Glutamatergic neuron (in vitro differentiated cells): ENCODE measurements at places on chromosomes 5 and 9.
A peak's percentile ranks its signal among the peaks of the same experiment; 100 is the strongest.

DNA sequence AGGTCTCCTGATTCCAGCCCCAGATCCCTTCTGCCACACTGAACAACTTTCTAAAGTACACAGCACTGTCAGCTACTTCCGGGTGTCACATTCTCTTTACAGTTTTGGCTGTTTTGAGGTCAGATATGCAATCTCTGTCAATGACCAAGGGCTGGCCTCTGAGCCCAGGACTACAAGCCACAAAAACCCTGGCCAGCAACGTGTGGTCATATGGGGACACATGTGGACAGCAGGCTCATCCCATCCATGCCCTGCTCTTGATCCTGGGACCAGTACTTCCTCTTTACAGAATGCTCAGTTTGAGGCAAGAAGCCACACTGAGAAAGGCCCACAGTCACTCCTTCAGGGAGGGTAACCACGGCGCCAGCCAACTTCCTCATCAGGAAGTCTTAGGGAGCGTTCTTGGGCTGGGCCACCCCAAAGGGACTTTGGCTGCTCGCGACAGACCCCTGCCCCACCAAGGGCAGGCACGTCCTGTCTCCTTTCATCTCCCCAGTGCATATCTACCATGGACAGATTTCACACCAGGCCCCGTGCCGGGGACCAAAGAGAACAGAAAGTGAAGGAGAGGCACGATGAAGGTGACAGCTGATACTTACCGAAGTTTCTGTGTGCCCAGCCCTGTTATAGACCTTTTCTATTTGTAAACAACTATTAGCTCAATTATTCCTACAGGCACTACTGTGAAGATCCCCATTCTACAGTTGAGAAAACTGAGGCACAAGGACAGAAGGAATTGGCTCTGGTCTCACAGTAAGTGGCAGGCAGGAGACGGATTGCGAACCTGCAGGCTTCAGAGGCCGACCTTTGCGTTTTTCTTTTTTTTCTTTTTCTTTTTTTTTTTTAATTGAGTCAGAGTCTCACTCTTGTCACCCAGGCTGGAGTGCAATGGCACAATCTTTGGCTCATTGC is 37.3 kb downstream of the STK10 start:
- no peak for DNase-seq

- DNase-seq, result no peak
Observed at GRCh38 chr9:16626577-16627130, 243.8 kb downstream of the BNC2 start.

DNA sequence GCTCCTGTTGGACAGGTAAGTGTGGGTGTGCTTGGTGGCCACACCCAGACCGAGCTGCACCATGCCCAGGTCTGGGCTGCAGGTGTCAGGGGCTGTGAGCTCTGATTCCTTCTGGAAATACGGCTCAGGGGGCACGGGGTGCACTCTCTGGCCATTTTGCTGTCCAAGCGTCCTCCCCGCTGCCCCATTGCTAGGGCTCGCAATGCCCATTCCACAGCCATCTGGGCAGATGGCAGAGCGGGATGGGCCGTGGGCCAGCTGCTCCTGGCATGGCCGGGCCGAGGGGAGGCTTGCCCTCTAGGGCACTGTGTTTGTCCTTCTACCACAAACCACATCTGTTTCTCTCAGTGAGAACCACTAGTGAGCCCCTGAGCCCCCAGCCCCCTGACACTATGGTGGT is 67.9 kb upstream of the RXRA start:
- DNase-seq, result no peak

- DNase-seq, result no peak
Observed at GRCh38 chr5:181131514-181131913, 545 bp upstream of the OR2V1 start.

DNA sequence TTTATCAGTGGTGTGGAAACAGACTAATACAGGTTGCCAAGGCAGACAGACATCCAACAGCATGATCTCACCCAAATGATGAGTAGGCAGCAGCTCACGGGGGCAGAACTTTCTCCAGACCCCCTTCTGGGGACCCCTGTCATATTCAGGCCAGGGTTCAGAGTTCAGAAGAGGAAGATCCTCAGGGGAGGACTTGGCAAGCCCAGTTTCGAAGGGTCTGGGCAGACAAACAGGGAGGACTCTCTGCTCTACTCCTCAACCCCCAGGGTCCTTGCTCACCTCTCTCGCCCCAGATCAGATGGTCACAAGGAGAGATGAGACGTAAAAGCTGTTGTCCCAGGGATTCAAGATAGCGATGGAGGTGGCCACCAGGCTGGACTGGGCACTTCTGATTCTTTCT is 215.1 kb upstream of the MVB12B start:
- DNase-seq, result no peak

DNA sequence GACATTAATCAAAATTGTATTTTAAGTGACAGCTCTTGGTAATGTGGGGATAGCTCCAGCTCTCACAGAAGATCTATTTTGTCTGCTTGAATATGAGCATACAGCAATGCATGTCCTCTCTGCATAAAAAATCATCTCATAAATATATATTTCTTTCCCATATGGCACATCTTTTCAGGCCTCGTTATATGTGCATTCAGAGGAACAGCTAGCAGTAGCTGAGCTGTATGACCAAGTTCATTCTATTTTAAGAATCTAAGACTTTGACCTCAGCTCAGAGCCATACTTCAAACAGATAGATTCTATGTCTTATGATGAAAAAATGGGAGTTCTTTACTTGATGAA is 487.2 kb downstream of the ARHGEF28 start:
- DNase-seq, result no peak

GRCh38 chr5:157540124-157540523 is 35.5 kb downstream of the ADAM19 start:
- no peak for DNase-seq

DNA sequence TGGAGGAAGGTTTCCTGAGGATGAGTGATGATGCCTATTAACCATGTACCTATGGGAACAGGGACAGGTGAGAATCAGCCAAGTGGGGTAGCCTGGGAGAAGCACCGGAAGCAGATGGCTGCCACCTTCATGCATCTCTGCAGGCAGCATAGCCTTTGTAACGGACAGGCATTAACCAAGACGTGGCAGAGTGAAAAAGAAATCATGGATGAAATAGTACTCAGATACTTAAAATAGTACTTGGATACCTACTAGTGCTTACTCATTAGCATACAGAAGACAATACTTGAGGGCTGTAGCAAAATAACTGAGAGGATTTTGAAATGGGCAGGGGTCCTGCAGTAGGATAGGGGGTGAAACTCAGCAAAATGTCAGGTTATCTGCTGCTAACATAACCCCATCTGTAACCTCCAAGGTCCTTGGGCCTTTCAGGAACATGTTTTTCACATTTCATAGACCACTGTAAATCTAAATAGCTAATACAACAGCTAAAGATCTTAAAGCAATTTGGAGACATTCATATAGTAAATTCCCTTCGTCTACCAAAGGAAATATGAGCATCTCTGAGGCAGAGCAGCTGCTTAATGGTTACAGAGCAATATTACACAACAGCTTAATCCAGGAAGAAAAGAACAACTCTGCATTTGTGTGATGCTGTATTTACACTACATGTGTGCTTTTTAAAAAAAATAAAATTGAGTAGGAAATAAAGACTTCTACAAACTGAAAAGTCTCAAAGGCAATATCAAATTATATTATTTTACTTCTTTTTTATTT is 154.3 kb downstream of the NFIB start:
- no peak for DNase-seq

- DNase-seq, result no peak
Observed at GRCh38 chr5:54363669-54364068, 53.3 kb upstream of the ARL15 start.

GRCh38 chr9:8895106-8895860 is 1095.7 kb upstream of the DMAC1 start:
- no peak for DNase-seq

- DNase-seq, result no peak
Observed at GRCh38 chr9:33440204-33440603, 7.2 kb downstream of the AQP3 start.

DNA sequence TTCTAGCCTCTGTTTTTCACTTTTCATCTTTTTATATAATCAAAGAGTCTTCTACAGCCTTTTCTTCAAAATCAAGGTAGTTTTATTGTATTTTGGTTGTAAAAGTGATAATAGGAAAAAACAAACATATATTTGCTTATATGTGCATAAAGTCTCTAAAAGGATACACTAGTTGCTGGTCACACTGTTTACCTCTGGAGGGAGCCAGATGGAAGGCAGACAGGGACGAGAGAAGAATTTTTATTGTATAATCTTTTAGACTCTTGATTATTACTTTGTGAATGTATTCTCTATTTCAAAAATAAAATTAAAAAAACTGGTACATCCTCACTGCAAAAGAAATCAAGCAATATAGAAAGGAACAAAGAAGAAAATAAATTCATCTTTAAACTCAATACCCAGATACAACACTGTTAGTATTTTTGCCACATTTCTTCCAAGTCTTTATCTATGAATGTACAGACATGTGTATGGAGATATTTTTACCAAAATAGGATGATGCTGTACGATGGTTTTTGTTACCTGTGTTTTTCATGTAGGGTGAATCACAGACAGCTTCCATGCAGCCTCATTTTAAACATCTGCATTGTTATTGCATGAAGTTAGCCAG is 6.1 kb upstream of the RNF183 start:
- no peak for DNase-seq

DNA sequence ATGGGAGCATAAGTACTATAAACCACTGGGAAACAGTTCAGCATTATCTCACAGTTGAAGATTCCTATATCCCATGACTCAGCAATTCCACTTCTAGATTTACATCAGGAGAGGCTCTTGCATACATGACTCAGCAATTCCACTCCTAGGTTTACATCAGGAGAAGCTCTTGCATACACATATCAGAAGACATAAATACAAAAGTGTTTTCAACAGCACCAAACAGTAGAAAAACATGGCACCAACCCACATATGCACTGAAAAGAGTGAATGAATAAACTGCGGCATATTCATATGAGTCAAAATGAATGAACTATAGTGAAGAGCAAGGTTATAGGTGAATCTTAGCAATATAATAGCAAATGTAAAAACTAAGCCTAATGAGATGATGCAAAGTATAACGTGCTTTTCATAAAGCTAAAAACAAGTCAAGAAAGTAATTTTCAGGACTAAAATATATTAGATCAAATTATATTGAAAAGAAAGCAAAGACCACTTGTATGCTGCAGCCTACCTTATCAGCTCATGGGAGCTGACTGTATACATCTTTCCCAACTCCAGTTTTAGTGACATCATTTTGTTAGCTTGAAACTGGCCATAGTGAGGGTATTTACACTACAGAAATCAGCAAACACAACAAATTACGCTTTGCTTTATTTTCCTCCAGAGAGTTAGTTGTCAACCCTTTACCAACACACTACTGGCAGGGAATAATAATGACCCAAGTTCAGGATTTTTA is 95.8 kb downstream of the ANKRD18B start:
- no peak for DNase-seq

- no peak for DNase-seq
Observed at GRCh38 chr9:127116957-127117356, 5.5 kb downstream of the ANGPTL2 start.

GRCh38 chr5:146862641-146863040 is 15.9 kb downstream of the PPP2R2B start:
- no peak for DNase-seq

DNA sequence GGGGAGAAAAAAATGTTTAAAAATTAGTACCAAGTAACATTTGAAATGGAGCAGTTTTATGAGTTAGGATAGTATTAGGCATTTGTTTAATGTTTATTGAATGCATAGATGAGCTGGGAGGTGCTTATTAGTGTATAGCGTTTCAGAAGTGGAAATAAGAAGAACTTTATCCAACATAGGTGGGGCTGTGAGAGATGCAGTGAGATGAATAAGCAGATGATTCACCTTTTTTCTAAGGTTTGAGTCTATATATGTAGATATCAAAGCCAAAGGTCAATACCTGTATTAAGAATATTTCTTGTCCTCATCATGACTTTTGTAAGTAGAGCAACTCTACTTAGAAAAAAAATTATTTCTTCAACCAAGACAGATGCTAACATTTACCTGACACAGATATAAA is 54.6 kb upstream of the POU4F3 start:
- no peak for DNase-seq

GRCh38 chr5:113093558-113093957 is 117.0 kb downstream of the DCP2 start:
- no peak for DNase-seq

GRCh38 chr5:41509399-41510175 is 814 bp downstream of the PLCXD3 start:
- no peak for DNase-seq

GRCh38 chr9:105154723-105155191 is 89.7 kb upstream of the SLC44A1 start:
- DNase-seq, result no peak

GRCh38 chr9:108014353-108014752 is 524.8 kb upstream of the KLF4 start:
- no peak for DNase-seq

GRCh38 chr5:62093976-62094375 is 212.0 kb upstream of the KIF2A start:
- peak; percentile 47 for DNase-seq

GRCh38 chr5:179866241-179867078 is 7.8 kb upstream of the MRNIP start:
- DNase-seq, result no peak

DNA sequence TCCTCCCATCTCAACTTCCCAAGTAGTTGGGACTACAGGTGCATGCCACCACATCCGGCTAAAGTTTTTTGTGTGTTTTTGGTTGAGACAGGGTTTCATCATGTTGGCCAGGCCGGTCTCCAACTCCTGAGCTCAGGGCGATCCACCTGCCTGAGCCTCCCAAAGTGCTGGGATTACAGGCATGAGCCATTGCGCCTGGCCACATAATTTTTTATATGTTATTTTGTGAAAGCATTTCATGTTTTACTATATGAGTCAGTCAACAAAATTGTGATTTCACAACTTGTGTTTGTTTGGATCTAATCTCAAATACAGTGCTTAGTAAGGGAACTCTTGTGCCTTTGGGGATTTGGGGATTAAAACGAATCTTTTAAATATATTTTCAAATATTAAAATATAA is 20.0 kb upstream of the FAM120AOS start:
- DNase-seq, result no peak

- no peak for DNase-seq
Observed at GRCh38 chr9:91174772-91175171, 186.9 kb downstream of the AUH start.

DNA sequence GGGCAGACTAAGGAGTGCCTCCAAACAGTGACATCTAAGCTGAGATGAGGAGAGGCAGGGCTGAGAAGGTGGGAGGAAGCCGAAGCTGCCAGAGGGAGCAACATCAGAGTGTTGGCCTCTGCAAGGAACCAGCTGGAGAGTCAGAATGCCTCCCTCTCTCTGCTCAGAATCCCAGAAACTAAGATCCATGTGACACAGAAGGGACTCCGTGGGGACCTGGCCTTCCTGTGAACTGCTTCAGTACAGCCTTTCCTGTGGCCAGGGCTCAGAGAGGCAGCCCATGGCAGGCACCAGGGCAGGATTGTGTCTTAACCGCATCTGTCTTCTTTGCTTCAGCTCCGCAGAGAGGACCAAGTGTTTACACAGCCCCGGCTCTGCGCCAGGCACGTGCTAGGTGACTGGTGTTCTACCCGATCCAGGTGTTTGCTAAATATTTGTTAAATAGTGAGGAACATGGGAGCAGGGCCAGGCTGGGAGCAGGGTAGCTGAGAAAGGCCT is 33.5 kb downstream of the KCNMB1 start:
- peak; percentile 42 for DNase-seq
